ENCODE measurements at places on chromosomes 13 and 19.

- DNase-seq, result no peak
These were observed 62.7 kb downstream of the SLC7A1 start for GRCh38 chr13:29532821-29533220.

GRCh38 chr13:19362946-19363510 is 181.4 kb upstream of the TUBA3C start:
- no peak for DNase-seq

DNA sequence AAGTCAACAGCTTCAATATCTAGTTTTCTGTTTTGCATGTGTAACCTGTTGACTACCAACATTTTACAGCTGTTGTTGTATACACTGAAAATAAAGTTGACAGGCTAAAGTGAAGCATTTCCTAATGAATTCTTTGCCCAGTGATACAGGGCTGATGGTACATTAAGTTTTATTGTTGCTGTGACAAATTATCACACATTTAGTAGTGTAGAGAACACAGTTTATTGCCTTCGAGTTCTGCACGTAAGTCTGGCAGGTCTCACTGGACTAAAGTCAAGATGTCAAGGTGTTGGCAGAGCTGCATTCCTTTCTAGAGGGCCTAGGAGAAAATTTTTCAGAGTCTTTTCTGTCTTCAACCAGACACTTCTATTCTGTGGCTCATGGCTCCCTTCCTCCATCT is 184.2 kb downstream of the SLITRK6 start:
- no peak for DNase-seq

- DNase-seq, result no peak
These were observed 1.1 kb downstream of the LYPD4 start for GRCh38 chr19:41843371-41843770.

DNA sequence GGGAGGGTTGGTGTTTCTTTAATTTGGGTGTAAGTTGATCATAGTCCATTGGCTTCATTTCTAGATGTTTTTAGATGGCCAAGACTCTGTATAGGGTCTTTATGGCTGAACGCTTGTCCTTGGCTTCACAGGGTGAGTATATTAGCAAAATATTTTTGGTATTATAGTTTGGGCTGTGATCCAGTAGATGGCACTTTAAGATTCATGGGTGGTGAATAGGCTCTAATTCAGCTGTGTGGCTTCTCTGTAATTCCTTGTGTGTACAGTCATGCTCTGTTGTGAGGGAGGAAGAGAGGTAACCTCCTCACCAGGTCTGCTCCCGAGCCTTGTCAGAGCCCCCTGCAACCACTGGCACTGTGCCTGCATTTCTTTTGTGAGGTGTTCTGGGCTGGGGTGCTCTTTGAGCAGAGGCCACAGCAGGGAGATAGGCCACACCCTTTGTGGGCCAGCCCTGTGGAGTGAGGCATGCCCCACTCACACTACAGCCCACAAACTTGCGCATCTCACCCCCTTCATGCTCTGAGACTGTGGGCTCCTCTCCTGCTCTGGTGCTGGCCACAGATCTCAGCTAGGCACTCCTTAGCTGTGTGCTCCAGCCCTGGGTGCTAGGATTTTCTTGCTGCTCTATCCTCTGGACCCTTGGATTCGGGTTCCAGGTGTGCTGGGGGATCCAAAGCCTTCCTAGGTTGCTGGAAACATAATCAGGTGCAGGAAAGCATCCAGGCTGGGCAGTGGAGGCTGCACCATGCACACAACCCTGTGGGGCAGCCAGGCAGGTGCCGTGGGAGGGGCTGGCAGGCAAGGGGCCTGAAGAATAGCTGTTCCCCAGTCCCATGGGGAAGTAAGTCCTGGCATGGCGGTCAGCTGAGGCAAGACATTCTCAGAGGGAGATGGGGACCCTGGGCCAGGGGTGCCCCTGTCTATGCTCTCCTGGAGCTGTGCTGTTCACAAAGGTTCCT is 193.9 kb downstream of the GPC5 start:
- no peak for DNase-seq

- peak; percentile 33 for DNase-seq
These were observed 2.1 kb downstream of the ACTN4 start for GRCh38 chr19:38649305-38650171.

DNA sequence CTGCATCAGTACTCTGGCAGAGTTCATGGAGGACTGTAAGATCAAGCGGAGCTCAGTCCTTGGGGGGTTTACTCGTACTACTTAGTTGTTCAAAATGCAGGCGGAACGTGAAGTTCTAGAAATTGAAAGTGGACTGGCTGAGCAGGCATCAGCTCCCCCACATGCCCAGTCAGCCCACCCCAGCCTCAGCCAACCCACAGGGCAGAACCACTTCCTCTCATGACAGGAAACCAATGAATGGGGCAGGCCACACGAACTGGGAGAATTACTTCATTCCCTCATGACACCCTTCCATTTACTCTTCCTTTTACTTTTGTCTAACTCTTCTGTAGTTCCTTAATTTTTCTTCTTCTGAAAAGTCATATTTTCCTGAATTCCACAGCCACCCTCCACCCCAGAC is 71.9 kb downstream of the FLT1 start:
- DNase-seq, result no peak

DNA sequence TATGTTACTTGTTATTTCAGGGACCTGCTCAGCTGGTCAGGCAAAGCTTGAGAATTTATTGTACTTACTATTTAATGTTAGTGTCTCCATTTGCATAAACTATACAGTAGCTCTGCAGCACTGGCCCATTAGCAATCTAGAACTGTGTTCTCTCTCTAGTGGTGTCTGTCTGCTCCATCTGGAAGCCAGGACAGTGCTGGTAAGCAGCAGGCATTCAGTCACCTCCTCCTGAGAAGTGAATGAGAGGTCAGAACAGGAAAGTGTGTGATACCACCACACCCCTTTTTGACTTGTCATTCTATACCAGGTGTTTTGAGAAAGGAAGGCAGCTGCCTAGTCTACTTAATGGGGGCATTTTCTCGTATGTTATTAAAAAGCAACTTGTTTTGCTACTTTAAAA is 3.9 kb downstream of the COG3 start:
- no peak for DNase-seq

- no peak for DNase-seq
These were observed 156.4 kb upstream of the RNF113B start for GRCh38 chr13:98333486-98333885.

DNA sequence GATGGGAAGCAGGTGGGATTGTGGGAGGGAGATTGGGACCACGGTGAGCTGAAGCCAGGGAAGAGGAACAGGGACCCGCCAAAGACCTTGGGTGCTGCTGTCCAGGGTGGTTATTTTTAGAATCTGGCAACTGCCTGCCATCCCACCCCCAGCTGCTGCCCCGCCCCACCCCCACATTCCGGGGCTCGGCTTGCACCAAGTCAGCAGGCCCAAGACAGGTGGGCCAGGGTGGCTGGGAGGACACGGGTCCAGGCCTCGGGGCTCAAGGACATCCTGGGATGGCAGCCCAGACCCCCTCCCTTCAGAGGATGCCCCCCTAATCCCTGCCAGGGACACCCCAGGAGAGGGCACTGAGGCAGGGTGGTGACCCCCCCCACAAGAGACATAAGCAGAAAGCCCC is 827 bp downstream of the CKM start:
- no peak for DNase-seq

GRCh38 chr13:34512817-34513216 is 429.3 kb upstream of the NBEA start:
- no peak for DNase-seq

DNA sequence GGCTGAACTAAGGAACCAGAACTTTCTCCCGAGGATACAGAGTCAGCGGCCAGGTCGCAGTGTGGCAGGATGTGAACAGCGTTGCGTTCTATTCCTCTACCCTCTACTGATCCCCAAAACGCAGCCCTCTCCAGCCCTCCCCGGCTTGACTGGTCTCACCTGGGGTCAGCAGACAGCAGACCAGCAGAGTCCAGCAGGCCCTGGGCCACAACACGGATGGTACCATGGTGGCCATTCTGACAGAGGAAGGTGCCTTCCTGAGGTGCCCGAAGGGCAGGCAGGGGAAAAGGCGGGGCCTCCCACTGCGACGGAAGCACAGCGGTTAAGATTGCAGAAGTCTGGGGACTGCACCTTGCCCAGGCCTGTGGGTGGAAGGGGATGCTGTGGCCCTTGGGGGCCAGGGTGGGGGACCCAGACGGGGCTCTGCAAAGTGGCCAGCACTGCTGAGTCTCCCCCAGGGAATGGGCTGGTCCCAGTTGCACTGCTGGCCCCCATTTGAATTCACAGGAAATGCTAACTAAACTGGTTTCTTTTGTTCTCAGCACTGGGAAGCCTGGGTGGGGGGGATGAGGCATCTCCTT is at the start of gene ICAM3:
ICAM3 (minus strand) TSS at position 245 of the 581 bp plus-strand sequence; CDS start at position 235, 10 bp downstream.
- no peak for DNase-seq

- DNase-seq, result no peak
These were observed 473 bp upstream of the SCN1B start for GRCh38 chr19:35029737-35030256.

- no peak for DNase-seq
These were observed 167.4 kb downstream of the KDM4B start for GRCh38 chr19:5136073-5136855.

- DNase-seq, result no peak
These were observed 9.0 kb downstream of the C19orf25 start for GRCh38 chr19:1470055-1470304.

GRCh38 chr13:25827831-25828465 is 223.9 kb downstream of the SHISA2 start:
- DNase-seq, result no peak

DNA sequence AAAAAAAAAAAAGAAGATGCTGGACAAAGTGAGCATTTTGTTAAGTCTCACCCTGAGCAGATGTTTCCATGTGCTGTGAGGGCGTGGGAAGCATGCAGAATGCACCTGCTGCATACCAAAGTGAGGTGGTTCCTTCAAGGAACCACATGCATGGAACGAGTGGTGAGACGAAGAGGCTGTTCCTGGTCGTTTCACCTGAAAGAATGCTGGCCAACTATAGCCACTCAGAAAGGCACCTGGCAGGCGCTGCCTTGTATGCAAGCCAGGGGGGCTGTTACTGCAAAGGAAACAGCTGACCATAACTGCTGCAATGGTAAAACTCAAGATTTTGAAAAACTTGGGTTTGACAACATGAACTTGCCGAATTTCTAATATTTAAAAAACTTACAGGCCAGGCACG is 14.7 kb downstream of the MIER2 start:
- DNase-seq, result no peak

- DNase-seq, result no peak
These were observed 3.7 kb upstream of the TUBA3C start for GRCh38 chr13:19185086-19185864.

GRCh38 chr19:35498984-35499527 is 8.8 kb upstream of the KRTDAP start:
- no peak for DNase-seq

- DNase-seq, result no peak
These were observed 2.8 kb upstream of the FCGBP start for GRCh38 chr19:39937094-39937720.

DNA sequence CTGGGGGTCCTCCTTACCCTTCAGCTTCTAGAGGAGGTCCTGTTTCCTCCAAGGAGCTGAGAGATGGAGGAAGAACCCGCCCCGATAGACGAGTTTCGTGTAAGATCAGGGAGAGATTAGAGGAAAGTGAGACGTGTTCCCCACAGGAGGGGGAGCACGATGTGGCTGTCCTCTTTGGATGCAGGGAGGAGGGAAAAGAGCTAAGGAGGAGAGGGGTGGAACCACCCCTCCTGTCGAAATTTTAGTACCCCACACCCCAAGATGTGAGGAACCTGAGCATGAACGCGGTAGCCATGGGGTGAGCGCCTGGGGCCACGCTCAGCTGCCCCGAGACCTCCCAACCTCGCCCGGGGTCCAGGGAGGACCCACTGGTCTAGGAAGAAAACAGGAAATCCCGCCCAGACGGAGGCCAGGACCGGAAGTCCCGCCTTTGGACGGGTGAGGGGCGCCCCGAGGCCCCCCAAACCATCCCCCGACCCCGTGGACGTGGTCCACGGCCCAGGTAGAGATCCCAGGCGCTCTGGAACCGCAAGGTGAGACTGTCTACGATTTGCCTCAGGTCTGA is 1.2 kb downstream of the AKT1S1 start:
- no peak for DNase-seq

- DNase-seq, result peak; percentile 97
These were observed 2.8 kb downstream of the PTGER1 start for GRCh38 chr19:14472202-14472938.

- DNase-seq, result no peak
These were observed 1672.6 kb upstream of the PCDH20 start for GRCh38 chr13:63088226-63088625.

GRCh38 chr13:99989276-99990125 is 7.9 kb downstream of the ZIC2 start:
- DNase-seq, result no peak

GRCh38 chr13:100387416-100387815 is 201.2 kb downstream of the GGACT start:
- no peak for DNase-seq

DNA sequence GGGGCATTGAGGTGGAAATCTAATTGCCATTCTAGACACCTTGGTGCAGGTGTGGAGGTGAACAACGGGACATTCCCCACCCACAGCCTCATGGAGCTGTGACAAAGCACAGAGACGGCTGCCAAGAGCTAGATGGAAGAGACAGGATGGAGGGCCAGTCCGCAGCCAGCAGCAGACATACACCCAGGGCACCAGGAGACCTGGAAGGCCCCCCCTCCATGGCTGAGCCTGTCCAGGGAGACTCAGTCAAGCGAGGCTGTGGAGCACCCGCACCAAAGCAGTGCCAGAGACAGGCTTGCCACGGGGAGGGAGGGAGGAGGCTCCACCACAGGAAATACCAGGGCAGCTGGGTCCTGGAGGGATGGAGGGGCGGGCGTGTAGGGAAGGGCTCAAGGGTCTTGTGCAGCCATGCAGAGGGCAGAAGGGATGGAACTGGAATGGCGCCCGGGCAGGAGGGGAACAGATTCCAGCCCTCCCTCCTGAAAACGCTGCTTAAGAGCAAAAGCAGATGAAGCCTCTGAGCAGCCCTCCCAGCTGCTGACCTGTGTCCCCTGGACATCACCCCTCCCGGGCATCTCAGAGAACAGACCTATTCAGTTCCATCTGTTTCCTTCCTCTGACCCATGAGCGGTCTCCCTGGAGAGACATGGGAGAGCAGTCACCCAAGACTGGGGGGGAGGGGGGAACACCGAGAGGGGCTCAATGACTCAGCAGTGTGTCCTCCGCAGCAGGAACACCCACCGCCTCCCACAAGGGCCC is 14.4 kb downstream of the EPS15L1 start:
- no peak for DNase-seq

DNA sequence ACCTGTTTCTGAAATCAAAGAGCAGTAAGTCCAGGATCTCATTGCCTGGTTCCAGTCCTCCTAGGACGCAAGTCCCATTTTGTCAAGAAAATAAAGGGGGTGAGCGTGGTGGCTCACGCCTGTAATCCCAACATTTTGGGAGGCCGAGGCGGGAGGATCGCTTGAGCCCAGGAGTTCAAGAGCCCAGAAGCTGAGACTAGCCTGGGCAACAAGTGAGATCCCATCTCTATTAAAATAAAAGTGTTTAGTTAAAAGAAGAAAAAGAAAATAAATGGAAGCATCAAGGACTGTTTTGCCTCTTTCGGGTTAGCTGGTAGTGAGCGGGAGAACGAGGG is 344 bp upstream of the HAUS5 start:
- DNase-seq, result no peak

DNA sequence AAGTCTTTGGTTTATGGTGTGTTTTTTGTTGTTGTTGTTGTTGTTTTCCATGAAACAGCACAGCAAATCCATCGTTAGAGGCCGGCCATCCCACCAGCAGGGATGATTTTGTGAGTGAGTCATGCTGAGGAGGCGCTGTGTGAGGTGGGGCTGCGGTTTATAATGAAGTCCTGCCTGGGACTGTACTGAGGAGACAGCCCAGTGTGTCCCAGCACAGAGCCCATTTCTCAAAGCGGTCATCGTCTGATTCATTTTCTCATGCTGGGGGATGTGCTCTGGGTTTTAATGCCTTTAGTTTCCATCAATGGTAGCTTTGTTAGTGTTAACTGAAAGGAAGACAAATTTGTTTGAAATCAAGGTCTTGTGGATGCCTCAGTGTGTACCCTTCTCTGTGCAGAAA is 129.3 kb upstream of the SERP2 start:
- no peak for DNase-seq
